Activated CD4-positive, alpha-beta T cell treated with anti-CD3 and anti-CD28 coated beads, Interleukin-10, Interleukin-2, amounts not matched to agents 100 ng/mL and 50 ng/mL, durations not matched to agents 16 hours and 8 hours (primary cell): ENCODE measurements at places on chromosomes 12 and 14.
A peak's percentile ranks its signal among the peaks of the same experiment; 100 is the strongest.

GRCh38 chr14:99645545-99646505 lies 896 bp downstream of the HHIPL1 start:
- no peak for DNase-seq

- DNase-seq = peak; percentile 23
Measured at GRCh38 chr14:22268875-22269274, 320.1 kb downstream of the DAD1 start.

- no peak for DNase-seq
Measured at GRCh38 chr12:131714759-131715158, 3.9 kb downstream of the SFSWAP start.

DNA sequence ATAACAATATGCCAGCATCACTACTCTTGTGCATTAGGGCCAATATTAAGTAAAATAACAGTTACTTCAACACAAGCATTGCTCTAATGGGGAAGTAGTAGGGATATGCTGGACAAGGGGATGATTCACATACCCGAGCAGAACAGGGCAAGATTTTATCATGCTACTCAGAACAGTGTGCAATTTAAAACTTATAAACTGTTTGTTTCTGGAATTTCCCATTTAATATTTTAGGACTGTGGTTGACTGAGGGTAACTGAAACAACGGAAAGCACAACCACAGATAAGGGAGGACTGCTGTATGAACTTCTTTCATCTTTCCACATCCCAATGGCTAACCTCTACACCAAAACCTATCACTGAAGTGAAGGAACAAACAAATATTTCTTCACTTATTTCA lies 36.8 kb downstream of the SARNP start:
- DNase-seq = peak; percentile 5

DNA sequence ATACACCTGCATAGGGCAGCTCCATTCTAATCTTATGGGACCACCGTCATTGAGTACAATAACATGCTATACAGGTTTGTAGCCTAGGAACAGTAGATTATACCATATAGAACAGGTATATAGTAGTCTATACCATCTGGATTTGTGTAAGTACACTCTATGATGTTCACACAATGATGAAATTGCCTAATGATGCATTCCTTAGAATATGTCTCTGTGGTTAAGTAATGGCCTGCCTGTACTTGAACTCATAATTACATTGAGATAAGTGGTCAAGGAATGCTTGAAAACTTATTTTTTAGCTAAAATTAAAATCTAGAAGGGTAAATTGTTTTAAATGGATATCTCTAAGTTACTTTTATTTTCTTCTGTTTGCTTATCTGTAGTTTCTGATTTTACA lies 152.7 kb downstream of the SRGAP1 start:
- no peak for DNase-seq

GRCh38 chr12:116984098-116984497 lies 73.3 kb downstream of the FBXW8 start:
- DNase-seq = no peak

- DNase-seq = no peak
Measured at GRCh38 chr12:58148405-58148804, 207.0 kb downstream of the ATP23 start.

DNA sequence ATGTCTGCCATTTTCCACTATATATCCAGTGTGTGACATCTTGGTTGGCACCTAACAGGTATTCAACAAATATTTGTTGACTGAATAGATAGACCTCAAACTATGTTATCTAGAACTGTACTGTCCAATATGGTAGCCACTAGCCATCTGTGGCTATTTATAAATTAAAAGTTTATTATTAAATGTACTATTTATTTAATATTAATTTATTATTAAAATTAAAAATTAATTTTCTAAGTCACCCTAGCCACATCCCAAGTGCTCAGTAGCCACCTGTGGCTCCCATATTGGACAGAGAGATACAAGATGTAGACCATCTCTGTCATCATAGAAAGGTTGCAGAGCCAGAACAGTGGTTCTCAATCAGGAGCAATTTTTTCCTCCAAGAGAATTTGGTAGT lies 69.3 kb downstream of the SRRM4 start:
- no peak for DNase-seq

GRCh38 chr14:22567437-22567836 lies 21.6 kb downstream of the DAD1 start:
- DNase-seq = peak; percentile 56

- DNase-seq = no peak
Measured at GRCh38 chr14:95609398-95609990, 74.6 kb downstream of the GLRX5 start.

DNA sequence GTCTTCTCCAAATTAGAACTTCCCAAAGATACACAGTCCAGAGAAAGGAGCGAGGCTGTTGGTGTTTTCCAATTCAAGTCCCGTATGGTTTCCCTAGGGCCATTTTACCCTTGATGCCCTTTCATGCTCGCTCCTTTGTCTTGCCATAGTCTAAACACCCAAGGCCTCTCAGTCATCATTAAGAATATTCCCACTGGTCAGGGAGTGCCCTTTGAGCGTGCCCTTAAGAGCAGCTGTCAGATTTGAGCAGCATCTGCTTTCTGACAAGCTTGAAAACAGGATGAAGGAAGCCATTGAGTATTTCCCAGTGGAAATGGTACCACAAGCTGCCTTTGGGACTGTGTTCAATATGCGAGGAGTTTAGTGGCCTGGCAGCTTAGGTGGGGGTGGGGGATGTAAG lies 10.4 kb upstream of the GALNT16 start:
- DNase-seq = no peak

DNA sequence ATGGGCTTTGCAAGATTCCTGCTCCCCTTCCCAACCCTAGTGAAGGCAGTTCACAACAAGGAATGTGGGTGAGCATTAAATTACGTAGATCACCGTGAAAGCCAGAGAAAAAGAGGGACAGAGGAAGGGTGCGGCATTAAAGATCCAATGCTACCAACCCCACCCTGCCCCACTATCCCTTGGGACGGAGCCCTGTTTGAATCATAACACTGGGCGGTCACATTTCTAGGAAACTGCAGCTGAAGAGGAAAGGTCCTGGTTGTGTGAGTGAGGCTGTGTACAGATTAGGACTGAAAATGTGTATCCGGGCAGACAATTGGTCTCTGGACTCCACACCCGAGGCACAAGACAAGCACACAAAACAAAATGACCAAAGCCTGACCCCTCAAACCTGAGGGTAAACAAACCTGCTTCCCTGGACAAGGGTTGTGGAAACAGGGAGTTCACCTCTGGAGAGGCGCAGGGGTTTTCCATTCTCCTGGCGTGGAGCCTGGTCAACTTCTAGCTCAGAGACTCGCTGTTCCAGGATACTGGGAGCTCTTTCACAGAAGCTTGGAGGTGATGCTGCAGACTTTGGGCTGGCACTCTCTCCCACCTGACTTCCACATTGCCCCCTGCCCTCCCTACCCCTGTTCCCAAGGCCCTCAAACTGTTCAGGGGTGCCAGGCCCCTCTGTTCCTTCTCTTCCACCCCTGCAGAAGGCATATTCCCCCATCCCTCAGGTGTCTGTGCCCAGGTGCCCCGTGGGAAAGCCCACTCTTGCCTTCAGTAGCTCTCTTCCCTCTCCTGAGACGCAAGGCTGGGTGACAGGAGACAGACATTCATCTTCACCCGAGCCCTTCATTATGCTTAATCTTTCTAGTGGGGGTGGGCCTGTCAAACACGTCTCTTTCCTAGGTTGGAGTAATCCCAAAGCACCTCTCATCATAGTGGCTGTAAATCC lies 16.5 kb downstream of the NINJ2 start:
- no peak for DNase-seq

- DNase-seq = no peak
Measured at GRCh38 chr12:122054842-122055520, 23.6 kb upstream of the MLXIP start.

GRCh38 chr14:68315081-68315480 lies 477.8 kb downstream of the ZFP36L1 start:
- no peak for DNase-seq

DNA sequence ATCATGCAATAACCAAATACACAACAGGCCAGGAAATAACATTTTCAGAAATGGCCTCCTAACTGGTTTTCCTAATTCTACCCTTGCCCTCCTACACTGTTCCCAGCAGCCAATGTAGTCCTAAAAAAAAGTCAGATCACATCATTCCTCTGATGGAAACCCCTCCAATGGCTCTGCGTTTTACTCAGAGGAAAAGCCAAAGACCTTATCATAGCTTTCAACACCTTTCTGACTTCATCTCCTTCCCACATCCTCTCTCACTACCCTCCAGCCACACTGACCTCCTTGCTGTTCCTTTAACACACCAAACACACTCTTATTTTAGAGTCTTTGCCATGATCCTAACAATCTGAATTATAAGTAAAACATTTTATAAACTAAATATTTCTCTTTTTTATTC lies 1.1 kb downstream of the MED6 start:
- DNase-seq = peak; percentile 15

DNA sequence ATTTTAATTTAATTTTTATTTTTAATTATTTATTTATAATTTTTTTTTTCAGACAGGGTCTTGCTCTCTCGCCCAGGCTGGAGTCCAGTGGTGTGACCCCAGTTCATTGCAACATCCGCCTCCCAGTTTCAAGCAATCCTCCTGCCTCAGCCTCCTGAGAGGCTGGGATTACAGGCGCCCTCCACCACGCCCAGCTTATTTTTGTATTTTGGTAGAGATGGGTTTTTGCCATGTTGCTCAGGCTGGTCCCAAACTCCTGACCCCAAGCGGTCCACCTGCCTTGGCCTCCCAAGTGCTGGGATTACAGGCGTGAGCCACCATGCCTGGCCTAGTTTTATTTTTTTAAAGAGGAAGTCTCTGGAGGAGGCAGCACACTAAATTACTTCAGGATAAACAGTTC lies 13.7 kb upstream of the PEBP1 start:
- no peak for DNase-seq

GRCh38 chr14:24964591-24964990 lies 85.4 kb downstream of the STXBP6 start:
- no peak for DNase-seq

GRCh38 chr14:73136387-73137225 lies at the start of gene PSEN1:
Gene PSEN1, plus strand, starts transcription at chr14:73136507. Its CDS starts 11,513 bp downstream, at chr14:73148020.
- peak; percentile 98 for DNase-seq

DNA sequence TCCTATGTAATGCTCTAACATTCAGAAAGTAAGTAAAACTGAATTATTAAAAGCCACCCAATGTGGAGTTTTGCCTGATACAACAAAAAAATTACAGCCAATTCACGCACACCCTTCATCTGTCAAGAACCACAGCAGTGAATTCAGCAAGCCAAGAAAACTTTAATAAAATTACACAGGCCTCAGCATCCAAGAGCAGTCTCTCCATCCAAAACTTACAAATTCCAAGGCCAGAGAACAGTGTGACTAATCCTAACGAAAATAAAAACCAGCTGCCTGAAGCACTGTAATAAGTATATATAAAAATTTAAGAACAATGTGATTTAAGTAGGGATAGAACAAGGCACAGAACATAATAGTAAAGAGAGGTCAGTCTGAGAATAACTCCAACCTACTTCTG lies 54.2 kb downstream of the SIX6 start:
- DNase-seq = no peak
